MCF 10A (cell line): ENCODE measurements at places on chromosomes 12 and 14. TPM values are rescaled to one million over a fixed set of nuclear protein-coding genes. Genes with fewer than 3 reads are reported as not detected.

Gene IAPP
- total RNA-seq: not detected in 2 replicates

DNA sequence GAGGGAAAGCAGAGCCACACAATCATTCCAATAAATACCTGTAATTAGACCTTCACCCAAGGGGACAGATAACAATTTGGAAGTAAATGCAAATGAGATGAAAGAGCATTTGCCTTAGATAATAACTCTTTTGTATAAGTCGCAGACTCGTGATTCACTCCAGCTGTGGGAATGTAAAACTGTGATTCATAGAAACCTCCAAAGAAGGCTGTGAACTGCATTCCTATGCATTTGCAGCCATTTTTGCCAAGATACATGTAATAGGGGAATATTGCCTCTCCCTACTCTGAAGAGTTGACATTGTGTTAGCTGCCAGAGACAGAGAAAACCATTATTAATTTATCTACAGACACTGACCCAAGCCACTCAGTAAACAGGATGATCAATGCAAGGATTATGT, 181.9 kb upstream of the ARHGAP5 start:
- peaks cover 16% of the 10 kb centered on the region for H3K4me1 ChIP-seq
- H3K4me3 ChIP-seq: no peak overlapping the region
- peak; percentile 16 for DNase-seq
- no peak overlapping the region for H3K27ac ChIP-seq
- H3K36me3 ChIP-seq: no peaks in the 10 kb centered on the region

GRCh38 chr14:91727121-91727520, 4.8 kb downstream of the CATSPERB start:
- peaks cover 10% of the 10 kb centered on the region for H3K4me1 ChIP-seq
- H3K27me3 ChIP-seq: no peaks in the 10 kb centered on the region
- no peak overlapping the region for H3K4me3 ChIP-seq
- H3K27ac ChIP-seq: no peak overlapping the region

- H3K27ac ChIP-seq: no peak overlapping the region
- H3K36me3 ChIP-seq: no peaks in the 10 kb centered on the region
- no peaks in the 10 kb centered on the region for H3K27me3 ChIP-seq
Observed at GRCh38 chr14:80208461-80208860, 2.8 kb downstream of the DIO2 start.

DNA sequence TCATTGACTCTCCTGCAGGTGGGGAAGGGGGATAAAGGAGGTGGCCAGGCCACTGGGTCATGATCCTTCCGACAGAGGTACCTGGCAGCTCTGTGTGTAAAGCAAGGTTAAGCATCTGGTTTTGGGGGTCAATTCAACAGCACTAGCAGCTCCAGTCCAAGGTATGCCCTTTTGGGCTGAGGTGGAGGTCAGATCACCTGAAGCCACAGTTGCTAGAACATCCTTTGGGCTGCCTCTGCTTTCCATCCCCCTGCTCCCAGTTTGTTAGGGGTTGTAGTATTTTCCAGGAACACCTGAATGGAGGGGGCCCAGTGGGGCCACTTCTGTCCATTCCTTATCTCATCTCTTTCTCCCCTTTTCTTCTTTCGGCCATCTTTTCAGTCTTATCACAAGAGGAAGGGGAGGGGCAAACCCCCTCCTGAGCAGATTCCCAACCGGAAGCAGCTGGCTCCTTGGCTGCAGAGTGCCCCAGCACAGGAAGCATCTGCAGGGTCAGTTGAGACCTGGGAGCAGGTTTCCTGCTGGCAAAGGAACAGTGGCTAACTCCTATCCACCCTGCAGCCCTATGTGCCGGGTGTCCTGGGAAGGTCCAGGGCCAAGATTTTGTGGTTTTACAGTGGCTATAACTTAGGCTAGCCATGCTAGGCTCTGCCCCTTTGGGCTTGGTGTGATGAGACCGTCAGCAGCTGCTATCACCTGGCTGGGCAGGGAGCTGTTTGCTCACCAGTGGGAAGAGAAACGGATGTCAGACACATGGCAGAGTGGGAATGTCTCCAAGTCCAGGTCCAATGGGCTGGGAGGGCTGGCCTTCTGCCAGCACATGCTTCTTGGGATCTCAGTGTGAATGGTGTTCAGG, 40.2 kb downstream of the SH2B3 start:
- peak; percentile 43 for DNase-seq
- H3K36me3 ChIP-seq: peaks cover 67% of the 10 kb centered on the region
- H3K4me1 ChIP-seq: peaks cover 19% of the 10 kb centered on the region
- H3K27me3 ChIP-seq: no peaks in the 10 kb centered on the region
- no peak overlapping the region for H3K4me3 ChIP-seq
- H3K27ac ChIP-seq: peak overlapping the region; percentile 49

Gene CLEC4D
- not detected in 2 replicates for total RNA-seq

DNA sequence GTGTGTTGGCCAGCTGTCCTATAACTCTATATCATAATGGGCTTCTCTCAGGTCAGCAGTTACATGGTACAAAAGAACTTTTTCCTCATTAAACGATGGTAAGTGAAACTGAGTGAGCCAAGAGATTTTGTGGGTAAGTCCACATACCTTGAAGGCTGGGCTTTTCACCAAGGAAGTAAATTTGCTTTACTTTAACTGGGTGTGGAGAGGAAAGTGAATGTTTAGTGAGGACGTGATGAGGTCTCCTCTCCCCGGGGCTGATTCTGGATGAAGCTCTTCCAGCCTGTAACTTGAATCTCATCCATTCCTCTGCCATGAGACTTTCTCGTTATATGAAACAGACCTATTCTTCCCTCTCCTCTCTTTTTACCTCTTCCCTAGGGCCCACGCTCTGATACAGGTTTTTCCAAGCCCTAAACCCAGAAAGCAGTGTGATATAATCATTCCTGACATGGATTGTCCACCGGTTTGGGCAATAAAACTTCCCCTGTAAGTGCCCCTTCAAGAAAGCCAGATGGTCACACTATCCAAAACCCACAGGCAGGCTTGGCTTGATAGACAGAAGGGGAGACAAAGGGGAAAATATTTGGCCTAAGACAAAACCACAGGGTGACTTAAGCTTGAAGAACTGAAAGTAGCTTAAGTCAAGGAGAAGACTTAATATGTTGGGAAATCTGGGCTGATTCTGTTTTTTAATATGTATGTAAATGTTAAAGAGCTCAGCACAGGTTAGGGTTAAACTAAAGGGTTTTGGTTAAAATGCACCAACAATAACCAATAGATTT, 50.3 kb downstream of the CIT start:
- no peak overlapping the region for H3K27ac ChIP-seq
- no peak overlapping the region for H3K4me3 ChIP-seq
- no peaks in the 10 kb centered on the region for H3K27me3 ChIP-seq
- peaks cover 14% of the 10 kb centered on the region for H3K36me3 ChIP-seq

Gene LMO3
- total RNA-seq: not detected in 2 replicates

DNA sequence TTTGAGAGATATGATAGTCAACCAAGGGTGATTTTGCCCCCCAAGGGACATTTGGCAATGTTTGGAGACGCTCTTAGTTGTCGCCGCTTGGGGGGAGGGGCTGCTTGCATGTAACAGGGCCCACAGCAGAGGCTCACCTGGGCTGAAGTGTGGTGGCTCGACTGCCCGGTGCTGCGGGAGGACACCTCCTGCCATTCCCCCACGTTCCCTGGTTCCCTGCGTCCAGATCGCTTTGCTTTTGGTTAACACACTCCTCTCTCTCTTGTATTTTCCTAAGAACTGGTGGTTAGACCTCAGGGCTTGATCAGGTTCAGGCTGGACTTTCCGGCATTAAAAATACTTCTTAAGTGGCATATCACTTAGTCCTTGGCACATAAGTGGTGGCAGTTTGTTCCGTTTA, 18.9 kb downstream of the PPP2R5C start:
- H3K27ac ChIP-seq: no peak overlapping the region
- H3K36me3 ChIP-seq: no peaks in the 10 kb centered on the region
- no peak for DNase-seq
- no peak overlapping the region for H3K4me3 ChIP-seq

DNA sequence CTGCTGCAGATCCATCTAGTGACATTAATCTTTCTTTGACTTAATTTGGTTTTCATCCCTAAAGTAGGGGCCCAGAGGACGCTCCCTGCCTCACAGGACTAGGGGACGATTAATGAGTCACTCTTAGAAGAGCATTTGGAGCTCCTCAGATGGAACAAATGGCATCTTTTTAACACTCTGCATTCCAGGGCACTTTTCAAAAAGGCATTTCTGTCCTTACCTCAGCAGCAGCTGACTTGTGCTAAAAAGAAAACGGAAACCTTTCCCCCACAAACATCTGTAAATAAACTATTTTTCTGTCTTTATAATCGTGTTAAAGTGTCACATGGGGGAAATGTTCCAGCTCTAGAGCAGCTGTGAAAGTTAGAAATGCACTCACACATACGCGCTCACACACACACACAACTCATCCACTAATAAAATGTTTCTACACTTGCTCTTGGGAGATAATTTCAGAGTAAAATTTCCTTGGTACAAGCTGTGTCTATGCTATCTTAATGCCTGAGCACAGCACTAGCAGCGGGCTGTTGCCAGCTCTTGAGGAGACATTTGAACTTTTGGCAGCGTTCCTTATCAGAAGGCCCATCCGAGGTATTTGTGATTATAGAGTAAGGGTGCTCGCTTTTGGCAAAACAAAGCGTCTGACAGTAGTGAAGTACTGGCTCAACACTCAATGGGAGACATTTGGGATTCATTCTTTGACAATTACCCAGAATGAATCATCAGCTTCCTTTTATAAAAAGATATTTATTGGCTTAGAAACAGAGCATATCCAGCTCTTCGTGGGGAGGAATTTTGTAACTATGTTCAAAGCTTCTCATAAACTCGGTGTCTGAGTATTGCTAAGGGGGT, 141.3 kb downstream of the PLXNC1 start:
- DNase-seq: peak; percentile 17
- peaks cover 7% of the 10 kb centered on the region for H3K36me3 ChIP-seq
- no peaks in the 10 kb centered on the region for H3K27me3 ChIP-seq
- H3K4me1 ChIP-seq: peaks cover 7% of the 10 kb centered on the region
- H3K4me3 ChIP-seq: no peak overlapping the region
- H3K27ac ChIP-seq: no peak overlapping the region

Gene NEK9
- 112 and 113 TPM in 2 replicates for total RNA-seq

DNA sequence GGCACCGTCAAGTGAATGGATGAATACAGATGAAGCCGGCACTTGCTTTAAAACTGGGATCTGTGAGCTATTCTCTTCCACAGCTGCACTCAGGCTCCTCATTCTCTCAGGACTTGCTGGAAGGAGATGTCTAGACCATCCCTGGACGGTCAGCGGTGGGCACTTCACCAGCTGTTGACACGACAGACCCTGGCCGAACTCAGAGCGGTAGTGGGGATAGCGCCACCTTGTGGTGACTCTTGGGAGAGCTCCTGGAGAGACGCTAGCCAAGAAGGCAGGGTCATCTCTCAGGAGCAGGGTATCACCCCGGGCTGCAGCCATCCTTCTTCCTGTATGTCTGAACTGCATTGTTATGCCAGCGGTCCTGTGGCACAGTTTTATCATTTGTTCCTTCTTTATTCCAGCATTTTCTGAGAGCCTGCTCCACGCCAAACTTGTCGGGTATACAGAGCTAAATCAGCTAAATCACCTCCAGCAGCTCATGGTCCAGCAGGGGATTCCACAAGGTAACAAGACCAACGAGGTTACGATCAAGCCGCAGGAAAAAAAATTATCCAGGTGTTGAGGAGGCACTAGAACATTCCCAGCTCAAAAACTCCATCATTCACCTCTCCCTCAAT, 10.0 kb downstream of the WNT1 start:
- no peak overlapping the region for H3K27ac ChIP-seq
- H3K27me3 ChIP-seq: peaks cover 61% of the 10 kb centered on the region
- no peak overlapping the region for H3K4me3 ChIP-seq
- DNase-seq: peak; percentile 60

Gene RFX4
- total RNA-seq: not detected in 2 replicates

Gene MFAP5
- 0.64 and 1.6 TPM in 2 replicates for total RNA-seq

GRCh38 chr12:121013715-121014114, 2.6 kb downstream of the C12orf43 start:
- H3K27ac ChIP-seq: no peak overlapping the region
- no peak for DNase-seq
- peaks cover 6% of the 10 kb centered on the region for H3K4me1 ChIP-seq

DNA sequence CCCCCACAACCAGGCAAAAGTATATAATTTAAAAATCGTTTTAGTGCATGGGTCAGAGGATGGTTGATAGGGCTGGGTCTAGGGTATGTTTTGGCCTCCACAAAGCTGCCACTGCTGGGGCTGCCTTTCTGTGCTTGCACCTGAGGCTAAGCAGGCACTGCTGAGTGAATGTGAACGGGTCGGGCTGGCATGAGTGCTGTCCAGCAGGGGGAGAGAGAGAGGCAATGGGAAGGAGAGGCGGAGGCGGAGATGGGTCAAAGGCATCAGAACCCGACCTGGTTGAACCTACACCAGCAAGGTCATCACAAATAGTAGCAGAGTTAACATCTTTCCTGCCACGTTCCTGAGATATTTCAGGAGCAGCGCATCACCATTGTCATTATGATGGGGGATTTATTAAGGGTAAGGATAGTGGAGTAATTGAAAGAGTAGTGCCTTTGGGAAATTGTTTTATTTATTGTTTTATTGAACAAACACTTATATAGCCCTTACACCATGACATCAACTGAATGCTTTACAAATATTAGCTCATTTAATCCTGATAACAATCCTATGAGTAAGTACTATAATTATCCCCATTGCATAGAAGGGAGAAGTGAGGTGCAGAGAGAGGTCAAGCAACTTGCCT, 5.8 kb upstream of the NRXN3 start:
- DNase-seq: peak; percentile 49
- no peak overlapping the region for H3K4me3 ChIP-seq
- no peaks in the 10 kb centered on the region for H3K36me3 ChIP-seq
- no peak overlapping the region for H3K27ac ChIP-seq

GRCh38 chr12:44885902-44886301, 9.8 kb upstream of the NELL2 start:
- no peaks in the 10 kb centered on the region for H3K36me3 ChIP-seq
- no peak overlapping the region for H3K4me3 ChIP-seq
- DNase-seq: no peak
- H3K4me1 ChIP-seq: no peaks in the 10 kb centered on the region
- H3K27ac ChIP-seq: no peak overlapping the region
- peaks cover 22% of the 10 kb centered on the region for H3K27me3 ChIP-seq

- peak; percentile 60 for DNase-seq
- H3K27me3 ChIP-seq: no peaks in the 10 kb centered on the region
- H3K27ac ChIP-seq: no peak overlapping the region
- H3K36me3 ChIP-seq: no peaks in the 10 kb centered on the region
- no peaks in the 10 kb centered on the region for H3K4me1 ChIP-seq
Observed at GRCh38 chr12:80472911-80473500, 29.0 kb downstream of the PTPRQ start.

DNA sequence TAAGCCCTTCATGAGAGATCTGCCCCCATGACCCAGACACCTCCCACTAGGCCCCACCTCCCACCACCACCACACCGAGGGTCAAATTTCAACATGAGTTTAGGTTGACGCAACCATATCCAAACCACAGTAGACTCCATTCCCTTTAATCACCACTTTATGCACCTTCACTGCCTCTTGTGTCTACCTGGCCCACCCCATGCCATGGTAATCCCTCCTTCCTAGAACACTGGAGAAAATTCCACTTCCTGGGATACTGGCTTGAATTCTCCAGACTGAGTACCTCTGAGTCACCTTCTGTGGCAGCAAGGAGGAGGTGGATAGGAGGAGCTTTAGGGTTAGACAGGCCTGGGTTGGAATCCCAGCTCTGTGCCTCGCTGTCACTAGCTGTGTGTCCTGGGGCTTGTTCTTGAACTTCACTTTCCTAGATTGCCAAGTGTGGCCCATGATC, 26.1 kb upstream of the CIPC start:
- peak; percentile 80 for DNase-seq
- H3K4me3 ChIP-seq: no peak overlapping the region
- peak overlapping the region; percentile 9 for H3K27ac ChIP-seq
- H3K36me3 ChIP-seq: no peaks in the 10 kb centered on the region
- peaks cover 32% of the 10 kb centered on the region for H3K4me1 ChIP-seq
